ENCODE measurements at places on chromosomes 6 and 20.

- DNase-seq: no peak
Measured at GRCh38 chr6:27043244-27043643, 204.3 kb upstream of the PRSS16 start.

DNA sequence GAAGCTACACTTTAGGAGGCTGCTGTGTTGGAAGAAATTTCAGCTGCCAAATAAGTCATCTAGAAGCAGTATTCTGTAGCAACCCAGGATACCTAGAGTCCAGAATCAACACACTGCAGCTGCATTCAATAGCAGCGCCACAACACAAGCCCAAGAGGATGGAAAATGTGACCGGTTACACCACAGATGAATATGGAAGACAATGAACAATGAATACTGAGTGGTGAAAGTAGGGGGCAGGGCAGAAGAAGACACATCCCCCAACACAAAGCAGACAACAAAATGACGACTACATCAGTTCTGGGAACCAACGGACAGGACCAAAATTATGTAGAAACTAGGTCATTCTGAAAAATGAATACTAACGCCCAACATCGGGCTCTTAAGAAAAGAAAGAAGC, 38.2 kb downstream of the KIF6 start:
- DNase-seq: no peak

DNA sequence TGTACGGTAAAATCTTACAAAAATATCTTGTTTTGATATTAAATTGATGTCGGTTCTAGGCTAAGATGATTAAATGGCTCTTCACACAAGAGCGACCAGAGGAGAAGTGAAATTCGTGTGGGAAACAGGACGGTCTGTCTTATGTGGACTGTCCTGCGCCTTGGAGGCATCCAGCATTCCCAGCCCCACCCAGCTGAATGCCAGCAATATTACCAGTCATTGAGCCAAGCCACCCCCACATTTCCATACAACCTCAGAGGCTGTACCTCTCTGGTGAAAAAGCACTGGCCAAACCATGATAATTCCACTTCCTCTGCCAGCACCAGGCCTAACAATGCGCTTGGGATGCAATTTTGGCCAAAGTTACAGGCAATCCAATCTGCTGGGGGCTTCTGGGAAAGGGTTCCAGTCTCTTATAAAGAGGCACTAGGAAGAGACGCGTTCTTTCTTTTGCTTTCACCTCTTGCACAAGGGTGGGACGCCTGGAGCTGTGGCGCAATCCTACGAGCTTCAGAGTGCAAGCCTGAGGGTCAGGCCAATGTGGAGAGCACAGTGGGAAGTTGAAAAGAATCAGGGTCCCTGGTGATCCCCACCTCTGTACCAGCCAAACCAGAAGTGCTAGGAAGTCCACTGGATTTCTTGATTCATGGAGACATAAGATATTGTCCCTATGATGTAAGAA, 213.1 kb downstream of the PREX1 start:
- DNase-seq: no peak

DNA sequence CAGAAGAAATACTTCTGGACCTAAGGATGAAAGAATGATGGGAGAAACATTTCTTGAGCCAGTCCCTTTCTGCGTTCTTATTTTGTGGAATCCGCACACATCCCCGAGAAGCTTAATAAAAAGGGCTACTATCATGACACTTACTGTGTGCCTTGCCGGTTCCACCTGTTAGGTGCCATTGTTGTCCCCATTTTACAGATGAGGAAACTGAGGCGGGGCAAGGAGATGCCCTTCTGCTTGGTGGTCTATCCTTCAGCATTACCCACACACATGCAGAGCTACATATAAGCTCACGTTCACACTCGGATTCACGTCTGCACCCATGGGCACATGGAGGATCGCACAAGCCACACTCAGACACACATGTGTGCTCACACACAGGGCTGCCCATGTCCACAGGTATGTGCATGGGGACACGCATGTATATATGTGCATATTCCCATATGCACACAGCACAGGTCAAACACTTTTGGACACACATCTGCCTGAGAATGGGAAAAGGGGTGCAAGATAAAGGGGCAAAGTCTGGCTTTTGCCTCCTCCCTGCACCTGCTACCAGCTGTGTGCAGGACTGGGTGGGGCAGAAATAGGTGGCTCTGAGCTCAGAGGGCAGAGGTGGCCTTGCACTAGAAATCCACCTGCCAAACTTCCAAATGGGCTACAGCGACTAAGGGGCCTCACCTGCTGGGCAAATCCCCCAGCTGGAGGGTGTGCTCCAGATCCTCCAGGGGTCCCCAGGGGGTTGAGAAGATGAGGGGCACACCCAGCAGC, 30.5 kb upstream of the ADA start:
- DNase-seq: no peak

GRCh38 chr6:119255492-119255891, 94.1 kb downstream of the MAN1A1 start:
- no peak for DNase-seq

GRCh38 chr6:17831135-17831534, 124.4 kb upstream of the NUP153 start:
- DNase-seq: no peak

GRCh38 chr6:155080881-155081845, 86.0 kb downstream of the TIAM2 start:
- no peak for DNase-seq

DNA sequence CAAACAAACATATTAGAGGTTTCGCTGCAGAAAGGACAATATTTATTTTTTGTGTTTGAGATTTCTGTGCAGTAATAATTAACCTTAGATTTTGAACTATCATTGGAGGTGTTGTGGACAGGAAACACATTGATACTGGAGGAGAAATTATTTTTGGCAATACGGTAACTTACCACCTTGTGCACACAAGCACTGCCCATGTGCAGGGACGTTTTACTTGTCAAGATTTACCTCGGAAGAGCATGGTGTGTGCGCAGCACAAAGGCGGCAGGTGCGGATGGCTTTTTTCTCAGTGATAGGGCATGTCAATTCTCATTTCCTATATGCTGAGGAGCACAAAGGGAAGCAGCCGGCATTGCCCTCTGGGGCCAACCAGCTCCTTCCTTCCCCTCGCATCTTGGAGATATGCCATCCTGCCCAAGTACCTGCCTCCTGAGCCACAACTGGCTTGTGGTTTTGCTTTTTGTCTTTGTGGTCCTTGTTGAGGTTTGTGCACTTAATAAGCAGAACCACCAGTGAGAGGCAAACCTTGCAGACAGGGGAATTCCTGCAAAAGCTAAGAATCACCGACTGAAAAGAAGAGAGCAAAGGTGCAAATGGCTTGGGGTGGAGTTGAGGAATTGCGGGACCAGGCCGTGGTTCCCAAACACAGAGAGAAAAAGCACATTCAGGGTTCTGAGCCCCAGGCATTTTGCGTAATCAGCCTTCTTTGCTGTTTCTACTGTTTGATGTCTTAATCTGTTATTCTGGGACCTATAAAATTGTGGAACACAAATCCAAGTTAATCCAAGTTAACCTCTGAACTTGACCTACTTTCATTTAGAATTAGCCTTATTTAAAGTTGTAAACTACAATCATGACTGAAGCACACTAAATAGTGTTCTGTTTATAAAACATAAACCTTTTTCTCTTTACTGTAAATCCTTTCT, 21.9 kb downstream of the SAMD5 start:
- DNase-seq: no peak

DNA sequence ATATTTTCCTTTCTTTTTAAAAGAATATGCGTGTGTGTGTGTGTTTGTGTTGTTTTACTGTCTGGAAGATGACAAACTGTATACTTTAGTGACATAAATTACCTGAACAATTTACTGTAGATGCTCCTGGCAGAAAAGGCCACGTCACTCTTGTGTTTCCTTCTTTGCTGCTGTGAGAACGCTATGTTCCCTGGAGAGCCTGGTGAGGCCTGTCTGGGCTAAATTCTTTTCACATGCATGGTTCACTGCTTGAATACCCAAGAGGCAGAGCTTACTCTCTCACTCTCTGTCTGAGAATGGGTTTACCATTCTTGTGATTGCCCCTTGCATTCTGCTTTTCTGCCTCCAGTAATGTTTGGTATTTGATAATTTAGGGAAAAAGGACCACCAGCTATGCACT, 64.3 kb downstream of the EDN1 start:
- DNase-seq: no peak

- no peak for DNase-seq
Measured at GRCh38 chr6:110876806-110877564, 2.4 kb downstream of the AMD1 start.

GRCh38 chr6:6052216-6052615, 45.5 kb upstream of the NRN1 start:
- no peak for DNase-seq

- no peak for DNase-seq
Measured at GRCh38 chr6:117711369-117711768, 36.1 kb downstream of the NUS1 start.

DNA sequence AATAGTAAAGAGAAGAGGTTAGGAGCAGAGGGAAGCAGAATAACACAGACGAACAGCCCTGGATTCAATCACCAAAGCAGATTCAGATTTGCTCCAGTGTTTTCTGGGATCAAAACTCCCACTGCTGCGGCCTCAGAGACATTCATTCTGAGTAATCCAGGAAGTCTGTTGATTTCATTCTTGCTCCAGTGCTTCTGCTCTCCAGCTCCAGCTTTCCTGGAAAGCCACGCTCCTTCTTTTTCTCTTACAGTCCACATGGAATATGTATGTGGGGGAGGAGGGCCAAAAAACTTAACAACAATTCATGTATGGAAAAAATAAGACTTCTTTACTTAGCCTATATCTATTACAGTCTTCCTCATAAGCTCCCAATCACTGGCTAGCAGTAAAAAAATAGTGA, 26.4 kb upstream of the UST start:
- no peak for DNase-seq

GRCh38 chr6:42981836-42982235, 2.5 kb upstream of the PPP2R5D start:
- no peak for DNase-seq

- no peak for DNase-seq
Measured at GRCh38 chr6:104418125-104418524, 441.6 kb downstream of the HACE1 start.

DNA sequence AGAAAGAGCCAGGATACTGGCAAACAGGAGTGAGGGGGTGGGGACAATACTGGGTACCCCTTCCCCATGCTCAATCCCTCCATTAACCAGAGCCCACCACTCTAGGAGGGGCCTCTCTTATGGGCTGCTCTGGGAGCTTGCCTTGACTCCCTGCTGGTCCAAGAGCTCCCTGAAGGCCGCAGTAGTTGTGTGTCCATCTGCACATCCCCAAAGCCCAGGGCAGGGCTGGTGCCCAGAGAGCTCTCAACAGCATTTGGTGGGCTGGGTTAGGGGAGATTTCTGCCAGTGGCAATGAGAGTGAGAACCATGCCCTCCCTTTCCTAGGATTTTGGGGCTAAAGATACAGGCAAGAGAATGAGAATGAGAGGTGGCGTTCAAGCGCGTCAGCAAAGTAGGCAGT, 230.6 kb upstream of the PMEPA1 start:
- no peak for DNase-seq

DNA sequence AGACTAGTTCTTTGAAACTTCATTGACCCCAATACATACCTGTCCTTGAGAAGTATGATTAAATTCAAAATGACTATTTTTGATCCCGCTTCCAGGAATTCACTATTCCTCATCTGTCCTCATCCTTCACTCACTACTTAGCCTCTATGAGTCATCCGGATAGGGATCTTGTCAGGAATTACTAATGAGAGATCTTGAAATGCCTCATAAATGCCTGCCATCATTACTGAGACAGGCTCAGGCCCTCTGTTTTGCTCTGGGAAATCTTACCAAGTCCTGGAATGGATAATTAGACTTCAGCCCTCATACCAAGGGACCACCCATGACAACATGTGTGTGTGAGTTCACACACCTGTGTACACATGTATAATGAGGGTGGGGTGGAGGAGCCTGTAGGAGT, 2.8 kb upstream of the CYP24A1 start:
- no peak for DNase-seq

DNA sequence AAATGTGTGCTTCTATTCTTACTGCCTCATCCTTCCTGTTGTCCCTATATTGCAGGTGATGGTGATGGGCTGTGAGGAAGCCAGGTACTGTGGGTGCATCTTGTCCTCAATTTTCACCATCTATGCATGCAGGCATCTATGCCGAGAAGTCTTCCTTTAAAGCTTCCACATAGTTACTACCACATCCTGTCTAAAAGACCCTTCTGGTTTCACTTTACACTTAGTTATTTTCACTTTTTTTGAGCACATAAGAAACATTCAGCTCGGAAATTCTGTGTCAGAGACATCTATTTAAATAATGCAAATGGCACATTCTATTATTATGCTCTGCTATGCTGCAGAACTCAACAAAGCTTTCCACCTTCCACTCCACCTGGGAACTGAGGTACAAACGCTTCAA, 28.2 kb upstream of the FABP7 start:
- DNase-seq: no peak

DNA sequence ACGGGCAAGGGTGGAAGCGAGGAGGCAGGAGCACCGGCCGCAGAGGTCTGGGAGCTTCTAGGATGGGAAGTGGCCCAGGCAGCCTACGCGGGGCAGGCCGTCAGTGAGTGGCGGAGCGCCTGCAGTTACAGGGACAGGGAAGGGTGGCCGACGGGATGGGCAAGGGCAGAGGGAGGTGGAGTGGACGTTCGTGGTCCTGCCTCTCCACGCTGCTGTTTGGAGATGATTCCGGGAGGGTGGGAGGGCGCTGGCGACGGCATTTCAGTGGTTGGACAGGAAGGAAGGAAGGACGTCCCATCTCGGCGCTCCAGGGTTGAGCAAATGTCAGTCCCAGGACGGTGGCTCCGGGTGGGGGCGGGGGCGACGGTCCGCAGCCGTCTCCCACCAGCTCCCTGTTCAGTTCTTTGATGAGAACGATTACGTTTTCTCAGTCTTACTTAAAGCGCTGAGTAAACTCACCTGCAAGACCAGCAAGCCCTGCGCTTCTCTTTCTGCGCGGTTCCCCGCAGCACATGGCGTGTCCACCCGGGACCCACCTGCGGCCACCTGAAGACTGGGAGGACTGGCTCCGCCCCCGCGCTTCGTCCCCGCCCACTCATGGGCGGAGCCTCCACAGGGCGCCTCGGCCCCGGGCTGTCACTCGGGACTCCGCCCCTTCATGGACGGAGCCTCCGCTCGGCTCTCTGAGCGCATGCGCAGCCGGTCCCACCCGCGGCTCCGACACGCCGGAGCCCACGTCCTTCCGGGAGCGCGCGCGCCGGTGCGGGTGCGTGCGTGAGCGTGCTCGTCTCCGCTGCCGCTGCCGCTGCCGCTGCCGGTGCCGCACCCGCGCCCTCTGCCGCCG, at the start of gene DNAJC5:
DNAJC5 (plus strand) TSS at position 769 of the 844 bp plus-strand sequence. CDS start 33,220 bp downstream, outside the sequence.
- peak; percentile 95 for DNase-seq

DNA sequence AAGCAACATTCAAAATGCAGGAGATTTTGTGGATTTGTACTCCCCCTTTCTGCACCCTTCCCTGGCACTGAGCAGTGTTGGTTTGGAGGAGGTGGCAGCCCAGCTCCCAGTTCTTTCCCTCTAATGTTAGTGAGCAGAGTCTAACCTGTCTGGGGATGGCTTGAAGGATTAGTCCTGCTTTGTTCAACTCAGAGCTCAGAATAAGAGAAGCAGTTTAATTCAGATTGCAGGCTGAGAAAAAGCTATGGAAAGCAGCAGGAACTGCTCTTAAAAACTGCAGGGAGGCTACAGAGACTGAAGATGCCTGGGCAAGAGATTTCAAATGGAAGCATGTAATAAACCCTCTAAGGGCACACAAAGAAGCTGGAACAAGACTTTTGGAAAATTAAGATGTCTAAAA, 223.4 kb upstream of the GGTLC1 start:
- DNase-seq: no peak
